ENCODE measurements at places on chromosomes 12 and 14. TPM values are rescaled to one million over a fixed set of nuclear protein-coding genes. Genes with fewer than 3 reads are reported as not detected.

- no peak for DNase-seq
These were observed 61.7 kb downstream of the PRMT8 start for GRCh38 chr12:3552726-3553045.

- DNase-seq = no peak
These were observed 106.4 kb downstream of the VRK1 start for GRCh38 chr14:96903444-96904023.

- DNase-seq = no peak
These were observed 138.5 kb downstream of the BCAT1 start for GRCh38 chr12:24810378-24810777.

- no peak for DNase-seq
These were observed 10.8 kb downstream of the JDP2 start for GRCh38 chr14:75438486-75439080.

Gene SYCP3
- polyA plus RNA-seq = 0.74 TPM

GRCh38 chr14:50403419-50403818, 6.7 kb upstream of the CDKL1 start:
- DNase-seq = no peak

Gene TSHR
- polyA plus RNA-seq = not detected

Gene RGS6
- not detected for polyA plus RNA-seq

- no peak for DNase-seq
These were observed 505 bp upstream of the HEBP1 start for GRCh38 chr12:13000616-13000924.

DNA sequence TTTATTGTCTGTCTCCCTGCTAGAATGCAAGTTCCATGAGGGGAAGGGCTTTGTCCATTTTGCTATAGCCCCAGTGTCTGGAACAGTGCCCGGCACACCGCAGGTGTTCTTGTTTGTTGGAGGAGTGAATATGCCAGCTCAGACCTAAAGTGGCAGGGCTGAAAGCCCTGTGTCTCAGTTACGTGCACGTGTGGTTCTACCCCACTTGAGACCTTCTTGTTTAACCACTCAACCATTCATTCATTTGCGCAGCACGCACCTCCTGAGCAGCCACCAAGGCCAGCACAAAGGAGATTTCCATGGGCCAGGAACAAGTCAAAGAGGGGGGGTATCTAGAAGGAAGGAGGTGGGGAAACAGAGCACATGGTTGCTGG, 338.0 kb upstream of the FKBP4 start:
- DNase-seq = no peak

DNA sequence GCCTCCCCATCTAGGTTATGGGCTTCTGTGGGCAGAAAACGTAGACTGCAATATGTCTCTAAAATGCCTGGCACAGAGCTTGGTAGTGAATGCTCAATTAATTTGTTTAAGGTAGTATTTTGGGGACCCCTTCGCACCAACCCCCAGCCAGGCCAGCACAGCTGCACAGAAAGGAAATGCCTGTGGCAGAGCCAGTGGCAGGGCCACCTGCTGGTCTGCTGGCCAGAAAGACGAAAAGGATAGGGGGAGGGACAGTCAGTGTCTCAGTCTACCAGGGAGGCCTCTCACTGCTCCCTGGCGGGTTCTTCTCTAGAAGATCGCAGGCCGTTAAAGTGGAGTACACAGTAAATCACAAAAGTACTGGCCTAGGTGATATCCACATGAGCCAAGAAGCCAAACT, 3.5 kb downstream of the RAB15 start:
- no peak for DNase-seq

Gene DEGS2
- 0.69 TPM for polyA plus RNA-seq

Gene OAS1
- 64.6 TPM for polyA plus RNA-seq

Gene ZNF385A
- polyA plus RNA-seq = 18.2 TPM

- no peak for DNase-seq
These were observed 8.3 kb downstream of the LAG3 start for GRCh38 chr12:6780573-6780972.

GRCh38 chr12:52005903-52006703, 643 bp upstream of the TAMALIN start:
- peak; percentile 91 for DNase-seq

- DNase-seq = no peak
These were observed 229.3 kb downstream of the PCNX1 start for GRCh38 chr14:71136386-71137060.

Gene ABCD2
- polyA plus RNA-seq = 0.64 TPM

GRCh38 chr12:59182191-59182590, 261.9 kb upstream of the LRIG3 start:
- no peak for DNase-seq
